Stimulated activated CD8-positive, alpha-beta memory T cell treated with anti-CD3 and anti-CD28 coated beads, Interleukin-15, amount 100 ng/mL, for 48 hours (primary cell): ENCODE measurements at places on chromosomes 2 and 18.

DNA sequence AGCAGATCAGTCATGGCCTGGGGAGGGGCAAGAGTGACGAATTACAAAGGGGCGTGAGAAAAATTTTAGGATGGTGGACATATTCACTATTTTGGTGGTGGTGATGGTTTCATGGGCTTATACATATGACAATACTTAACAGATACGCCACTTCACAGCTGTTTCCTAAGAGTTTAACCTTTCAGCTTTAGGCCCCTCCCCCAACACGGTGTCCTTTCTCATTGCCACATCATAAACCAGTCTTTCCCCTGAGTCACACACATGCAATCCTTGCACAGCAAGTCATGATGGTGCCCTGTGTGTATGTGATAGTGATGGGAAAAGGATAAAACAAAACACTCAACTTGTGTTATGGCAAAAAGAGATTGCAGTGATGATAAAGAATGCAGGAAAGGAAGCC lies 47.6 kb upstream of the IL1R1 start:
- DNase-seq = no peak

DNA sequence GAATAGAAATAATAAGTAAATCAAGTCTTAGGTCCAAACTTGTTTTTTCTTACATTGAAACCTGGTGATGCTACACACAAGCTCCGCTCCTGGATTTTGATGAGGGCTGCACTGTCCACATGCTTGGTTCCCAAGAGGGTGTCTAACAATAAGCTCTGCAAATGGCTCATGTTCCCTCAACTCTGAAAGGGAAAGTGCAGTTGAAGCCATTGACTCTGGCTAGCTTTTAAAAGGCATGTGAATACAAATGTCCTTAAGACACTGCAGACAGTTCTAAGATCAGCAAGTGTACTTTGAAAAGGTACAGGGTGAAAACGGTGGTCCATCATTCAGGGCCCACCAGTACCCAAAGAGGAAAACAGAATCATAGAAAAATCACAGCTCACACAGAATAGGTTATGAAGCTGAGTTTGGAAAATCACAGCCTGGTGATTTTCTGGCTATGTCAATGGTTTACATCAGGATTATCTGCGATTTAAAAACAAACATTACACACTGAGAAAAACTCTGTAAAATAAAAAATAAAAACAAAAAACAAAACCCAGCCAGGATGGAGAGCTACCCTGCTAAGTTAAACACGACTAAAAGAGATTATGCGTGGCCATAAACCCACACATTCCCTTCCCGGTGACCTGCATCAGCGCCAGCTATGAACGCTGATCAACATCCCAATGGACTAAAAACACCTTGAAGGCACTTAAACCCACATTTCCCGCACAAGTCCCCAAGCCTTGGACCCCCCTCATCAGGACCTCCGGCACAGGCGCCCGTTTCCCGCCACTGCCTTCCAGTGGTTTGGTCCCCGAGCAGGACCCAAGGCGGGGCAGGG lies 554 bp downstream of the PFN4 start:
- DNase-seq = no peak

GRCh38 chr2:166404831-166405568 lies 29.3 kb upstream of the SCN9A start:
- DNase-seq = no peak

GRCh38 chr2:174717916-174718315 lies 46.4 kb downstream of the CHRNA1 start:
- peak; percentile 3 for DNase-seq

GRCh38 chr2:24359129-24360049 lies 947 bp downstream of the ITSN2 start:
- peak; percentile 16 for DNase-seq

DNA sequence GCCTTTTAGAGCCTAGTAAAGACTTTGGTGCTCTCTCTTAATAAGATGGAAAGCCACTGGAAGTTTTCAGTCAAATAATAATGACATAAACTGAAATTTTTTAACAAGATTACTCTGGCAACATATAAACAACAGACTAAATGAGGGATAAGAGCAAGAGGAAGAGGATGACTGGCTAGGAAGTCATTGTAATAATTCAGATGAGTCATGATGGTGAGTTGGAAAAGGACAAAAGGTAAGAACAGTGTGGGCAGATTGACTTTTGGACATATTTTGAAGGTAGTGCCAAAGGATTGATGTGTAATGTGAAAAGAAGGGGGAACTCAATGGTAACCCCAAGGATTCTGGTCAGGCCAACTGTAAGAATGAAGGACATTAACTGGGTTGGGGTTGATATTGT lies 310.3 kb downstream of the NOL4 start:
- no peak for DNase-seq

- DNase-seq = no peak
Measured at GRCh38 chr2:38264396-38265221, 112.5 kb downstream of the ATL2 start.

GRCh38 chr2:196742685-196743084 lies 56.8 kb downstream of the GTF3C3 start:
- no peak for DNase-seq

GRCh38 chr2:8575834-8576423 lies 105.9 kb upstream of the ID2 start:
- no peak for DNase-seq

GRCh38 chr2:232519581-232520438 lies at the start of gene PRSS56:
PRSS56 (plus strand) TSS chr2:232520388; CDS start chr2:232520599, 211 bp downstream.
- no peak for DNase-seq

- no peak for DNase-seq
Measured at GRCh38 chr2:225566798-225567197, 167.3 kb downstream of the NYAP2 start.

GRCh38 chr2:149994057-149994728 lies 406.6 kb upstream of the MMADHC start:
- no peak for DNase-seq

GRCh38 chr2:224576088-224576715 lies 9.0 kb downstream of the CUL3 start:
- no peak for DNase-seq

GRCh38 chr18:79856119-79857007 lies 58.6 kb downstream of the KCNG2 start:
- no peak for DNase-seq

GRCh38 chr2:159776321-159776720 lies 21.7 kb downstream of the CD302 start:
- no peak for DNase-seq

DNA sequence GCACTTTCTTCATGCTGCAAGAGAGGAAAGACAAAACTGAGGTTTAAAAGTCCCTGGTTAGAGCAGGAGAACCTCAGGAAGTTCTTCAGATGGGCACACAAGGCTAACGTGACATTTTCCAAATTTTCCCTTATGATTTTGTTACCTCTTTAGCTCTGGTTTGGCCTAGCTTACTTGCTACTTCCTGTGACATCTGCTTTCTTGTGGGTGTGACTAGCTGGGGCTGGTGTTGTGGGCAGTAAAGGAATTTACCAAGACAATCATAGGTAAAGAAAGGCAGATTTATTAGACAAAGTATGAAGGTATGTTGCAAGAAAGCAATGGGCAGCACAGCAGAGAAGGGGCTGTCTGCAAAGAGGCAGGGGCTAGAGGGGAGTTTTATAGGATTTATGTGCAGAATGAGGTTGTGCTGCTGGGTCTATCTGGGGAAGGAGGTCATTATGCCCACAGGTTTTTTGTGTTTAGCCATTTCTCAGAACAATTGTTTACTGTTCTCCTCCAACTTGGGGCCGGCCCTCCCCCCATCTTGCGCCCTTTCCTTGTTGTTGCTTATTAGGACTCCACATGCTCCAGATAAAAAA lies 6.7 kb upstream of the TNP1 start:
- DNase-seq = no peak

- DNase-seq = no peak
Measured at GRCh38 chr18:55515941-55516710, 71.9 kb downstream of the TCF4 start.

GRCh38 chr2:216475767-216476166 lies 22.9 kb upstream of the RPL37A start:
- DNase-seq = no peak

DNA sequence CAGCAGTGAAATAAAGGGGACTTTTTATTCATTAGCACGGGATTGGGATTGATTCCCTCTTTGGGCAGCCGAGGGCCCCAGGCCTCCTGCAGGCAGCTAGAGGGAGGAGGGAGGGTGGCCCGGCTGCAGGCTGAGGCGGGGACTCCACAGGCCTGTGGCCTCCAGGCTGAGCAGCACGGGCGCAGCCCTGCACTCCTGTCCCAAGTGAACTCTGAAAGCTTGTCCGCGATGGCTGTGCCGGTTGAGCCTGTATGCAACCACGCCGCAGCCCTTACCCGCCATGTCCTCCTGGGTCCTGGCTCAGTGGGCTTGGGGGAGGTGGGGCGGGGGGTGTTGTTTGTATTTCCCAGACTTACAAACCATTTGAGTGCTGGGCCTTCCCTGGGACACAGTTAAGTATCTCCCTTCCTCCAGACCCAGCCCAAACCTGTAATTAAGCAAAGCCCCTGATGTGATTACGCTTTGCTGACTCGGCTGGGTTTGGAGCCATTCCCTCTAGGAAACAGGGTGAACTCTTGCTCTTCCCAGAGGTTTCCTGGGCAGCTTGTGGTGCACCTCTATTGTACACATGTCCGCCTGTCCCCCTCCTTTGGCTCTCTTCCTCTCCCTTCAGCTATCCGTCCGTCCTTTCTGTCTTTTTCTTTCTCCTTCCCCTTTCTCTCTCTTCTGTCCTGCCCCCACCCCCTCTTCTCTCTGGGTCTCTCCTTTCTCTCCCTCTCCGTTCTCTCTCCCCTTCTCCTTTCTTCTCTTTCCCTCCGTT lies 5.3 kb downstream of the GLI2 start:
- no peak for DNase-seq

DNA sequence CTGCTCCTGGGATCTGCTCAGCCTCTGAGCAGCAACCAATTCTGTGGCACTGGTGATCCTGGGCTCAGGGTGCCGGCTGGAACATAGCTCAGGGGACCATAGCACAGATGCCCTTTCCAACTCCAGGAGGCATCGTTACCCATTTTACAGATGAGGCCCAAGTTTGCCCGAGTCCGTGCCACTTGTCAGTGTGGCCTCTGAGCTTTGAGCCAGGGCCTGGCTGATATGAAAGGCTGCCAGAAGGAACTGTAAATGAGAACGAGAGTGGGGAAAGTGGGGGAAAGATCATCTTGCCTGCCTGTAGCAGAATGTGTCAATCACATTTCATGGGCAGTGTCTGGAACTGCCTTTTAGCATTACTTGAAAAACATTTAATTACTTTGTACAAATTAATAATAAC lies 23.3 kb upstream of the FOSL2 start:
- no peak for DNase-seq

GRCh38 chr2:83665894-83666293 lies 793.2 kb downstream of the SUCLG1 start:
- DNase-seq = no peak

DNA sequence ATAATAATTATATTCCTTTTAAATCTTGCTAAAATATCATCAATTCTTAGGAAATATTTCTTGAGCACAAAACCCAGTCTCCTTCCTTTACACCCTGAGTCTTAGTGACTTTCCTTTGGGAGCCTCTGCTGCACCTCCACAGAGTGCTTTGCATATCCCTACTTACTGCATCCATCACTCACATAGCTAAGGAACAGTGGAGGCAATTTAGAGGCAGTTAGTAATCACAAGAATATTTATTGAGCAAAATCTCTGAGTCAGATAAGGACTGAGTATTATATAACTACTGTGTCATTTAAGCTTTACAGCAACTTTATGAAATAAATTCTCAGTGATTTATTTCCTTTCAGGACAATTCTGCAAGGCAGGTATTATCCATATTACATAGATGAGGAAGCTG lies 327.7 kb downstream of the TMX3 start:
- DNase-seq = no peak

- DNase-seq = no peak
Measured at GRCh38 chr2:127465258-127465657, 47.0 kb downstream of the PROC start.

GRCh38 chr2:238950551-238950950 lies 102.7 kb downstream of the TWIST2 start:
- DNase-seq = no peak

DNA sequence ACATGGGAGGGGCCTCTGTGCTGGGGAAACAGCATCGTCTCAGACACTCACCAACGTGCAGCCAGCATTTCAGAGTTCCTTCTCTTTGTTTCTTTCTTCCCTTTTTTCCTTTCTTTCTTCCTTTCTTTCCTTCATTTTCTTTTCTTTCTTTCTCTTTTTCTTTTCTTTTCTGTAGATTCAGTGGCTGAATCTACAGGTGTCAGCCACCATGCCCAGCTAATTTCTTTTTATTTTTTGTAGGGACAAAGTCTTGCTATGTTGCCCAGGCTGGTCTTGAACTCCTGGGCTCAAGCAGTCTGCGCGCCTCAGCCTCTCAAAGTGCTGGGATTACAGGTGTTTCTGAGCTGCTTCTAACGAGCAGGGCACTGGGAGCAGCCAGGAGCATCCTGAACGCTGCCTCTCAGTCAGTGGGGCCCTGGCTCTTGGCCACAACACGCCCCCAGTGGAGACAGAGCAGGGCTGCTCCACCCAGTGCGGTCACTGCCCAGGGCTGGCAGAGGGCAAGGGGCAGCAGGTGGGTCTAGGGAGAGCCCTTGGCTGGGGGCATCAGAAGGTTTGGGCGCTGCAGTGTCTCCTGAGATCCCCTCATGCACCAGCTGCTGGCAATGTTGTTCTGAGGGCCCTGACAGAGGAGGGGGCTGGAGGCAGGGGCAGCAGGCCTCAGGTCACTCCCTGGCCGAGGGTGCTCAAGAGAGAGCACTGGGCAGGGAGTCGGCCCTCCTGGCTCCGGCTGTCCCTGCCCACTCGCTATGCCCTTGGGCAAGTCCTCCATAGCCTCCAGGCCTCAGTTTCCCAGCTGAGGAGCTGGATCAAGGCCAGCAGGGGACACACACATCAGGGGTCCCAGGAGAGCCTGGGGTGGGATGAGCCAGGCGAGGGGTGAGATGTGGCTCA lies 4.7 kb upstream of the KLHL30 start:
- no peak for DNase-seq

DNA sequence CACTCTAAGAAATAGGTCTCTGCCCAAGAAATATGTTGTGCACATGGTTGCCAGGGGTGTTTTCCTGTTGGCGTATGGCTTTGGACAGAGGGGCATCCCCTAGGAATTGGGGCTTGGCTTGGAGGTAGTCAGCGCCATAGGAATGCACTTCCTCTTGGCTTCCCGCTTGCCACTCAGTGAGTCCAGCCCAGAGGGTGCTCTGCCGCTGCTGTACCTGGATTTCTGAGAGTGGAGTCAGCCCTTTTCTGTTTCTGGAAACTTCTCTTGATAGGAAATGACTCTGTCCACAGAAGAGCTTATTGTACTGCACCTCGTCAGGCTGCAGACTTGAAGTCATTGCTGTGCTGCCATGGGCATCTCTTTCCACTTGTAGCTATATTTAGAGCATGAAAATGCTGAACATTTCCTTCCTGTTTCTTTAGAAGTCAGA lies 116.7 kb upstream of the MGAT5 start:
- no peak for DNase-seq

DNA sequence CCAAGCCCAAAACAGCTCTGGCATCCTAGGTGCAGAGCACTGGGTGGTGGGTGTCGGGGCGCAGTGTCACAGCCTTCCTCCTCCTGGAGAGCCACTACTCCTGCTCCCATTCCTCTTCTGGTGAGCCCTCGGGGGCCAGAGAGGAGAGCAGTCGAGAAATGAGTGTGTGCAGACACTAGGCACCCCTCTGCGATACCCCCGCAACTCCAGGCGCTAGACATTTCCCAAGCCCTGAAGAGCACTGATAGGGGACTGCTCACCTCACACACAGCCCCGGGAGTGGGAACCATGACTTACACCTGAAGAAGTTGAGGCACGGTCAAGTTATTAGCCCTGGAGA lies 54.2 kb downstream of the FAM168B start:
- DNase-seq = no peak
